ENCODE measurements at places on chromosomes 11 and 22.

DNA sequence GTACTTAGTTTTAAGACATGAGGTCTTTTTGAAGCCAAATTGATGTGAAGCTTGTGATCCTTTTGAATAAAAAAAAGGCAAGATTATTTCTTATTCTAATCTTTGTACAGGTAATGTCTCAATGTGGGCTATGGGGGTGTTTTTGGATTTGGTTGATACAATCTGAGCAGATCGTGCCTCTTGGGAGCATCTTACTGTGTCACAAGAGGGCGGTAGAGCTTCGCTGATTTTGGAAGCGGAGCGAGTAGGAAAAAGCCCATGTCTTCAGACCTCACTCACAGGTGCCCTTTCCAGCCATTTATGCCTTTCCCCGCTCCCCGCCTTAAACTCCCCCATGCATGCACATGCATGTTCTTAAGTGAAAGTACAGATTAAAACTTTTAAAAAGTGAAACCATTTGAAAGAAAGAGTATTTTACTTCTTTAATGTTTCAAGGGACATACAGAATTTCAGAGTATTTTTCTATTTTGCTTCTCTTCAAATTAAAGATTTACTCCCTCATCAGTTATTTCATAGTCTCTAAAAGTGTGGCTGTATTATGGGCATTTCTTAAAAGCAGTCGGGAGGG is 18.8 kb downstream of the DDX25 start:
- peak; percentile 66 for DNase-seq

DNA sequence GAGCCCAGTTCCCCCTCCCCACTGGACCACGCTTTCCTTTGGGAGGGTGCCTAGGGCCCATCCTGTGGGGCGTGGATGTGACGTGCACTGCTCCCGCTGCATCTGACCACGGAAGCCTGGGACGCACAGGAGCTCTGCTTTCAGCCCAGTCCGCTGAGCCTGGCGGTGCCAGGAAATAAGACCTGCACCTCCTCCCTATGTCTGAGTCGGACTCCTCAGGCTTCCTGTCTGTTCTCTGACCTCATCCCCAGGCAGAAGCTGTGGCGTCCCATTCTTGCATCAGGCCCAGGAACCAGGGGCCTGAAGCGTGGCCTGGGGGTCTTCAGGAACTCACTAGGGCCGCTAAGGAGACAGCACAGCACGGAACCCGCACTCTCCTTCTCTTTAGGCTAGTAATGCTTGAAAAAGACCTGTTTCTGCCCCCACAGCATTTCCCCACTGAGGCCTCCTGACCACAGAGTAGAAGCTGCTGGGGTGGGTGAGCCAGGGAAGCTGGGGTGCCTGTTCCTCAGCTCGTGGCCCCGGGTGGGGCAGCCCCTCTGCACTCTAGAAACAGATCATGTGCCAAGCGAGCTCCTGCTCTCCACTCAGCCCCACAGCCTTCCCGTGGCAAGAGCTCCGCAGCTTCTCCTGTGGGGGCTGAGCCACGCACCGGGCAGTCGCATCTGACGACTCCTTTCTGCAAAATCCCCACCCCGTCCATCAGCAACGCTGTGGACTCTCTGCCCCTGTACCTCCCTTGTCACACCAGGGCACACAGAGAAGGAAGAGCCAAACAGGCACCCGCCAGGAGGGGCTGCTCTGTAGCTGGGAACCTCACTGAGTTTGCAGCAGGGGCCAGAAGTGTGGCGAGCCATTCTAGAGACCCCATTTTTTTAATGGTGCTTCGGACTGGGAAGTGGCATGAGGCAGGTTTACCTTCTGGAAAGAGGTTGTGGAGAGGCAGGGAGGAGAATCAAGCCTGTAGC is 22.6 kb downstream of the MOV10L1 start:
- peak; percentile 64 for DNase-seq

- DNase-seq, result no peak
Measured at GRCh38 chr11:65814131-65814985, 19.4 kb upstream of the SNX32 start.

DNA sequence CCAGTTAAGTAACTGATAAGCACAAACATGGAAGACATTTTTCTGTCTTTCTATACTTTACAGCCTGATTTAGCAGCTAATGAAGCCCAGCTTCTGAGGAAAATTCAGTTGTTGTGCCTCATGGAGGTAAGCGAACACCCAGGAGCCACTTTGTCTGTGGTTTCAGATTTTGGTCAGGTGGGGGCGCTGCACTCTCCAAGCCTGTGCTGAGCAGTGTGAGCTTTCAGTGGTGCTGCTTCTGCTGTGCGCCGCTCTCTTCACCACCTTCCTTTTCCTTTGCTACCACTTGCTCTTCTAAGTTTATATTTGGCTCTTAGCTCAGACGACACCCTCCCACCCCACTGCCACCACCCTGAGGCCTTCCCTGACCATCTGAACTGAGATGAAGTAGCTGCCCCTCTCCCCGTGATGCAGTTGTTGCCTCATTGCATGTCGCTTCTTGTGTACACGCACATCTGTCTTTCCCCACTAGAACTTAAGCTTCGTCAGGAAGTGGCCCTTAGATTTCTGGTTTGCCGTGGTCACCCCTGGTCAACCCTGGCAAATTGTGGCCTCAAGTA is 14.0 kb downstream of the PSMD13 start:
- DNase-seq, result peak; percentile 52

DNA sequence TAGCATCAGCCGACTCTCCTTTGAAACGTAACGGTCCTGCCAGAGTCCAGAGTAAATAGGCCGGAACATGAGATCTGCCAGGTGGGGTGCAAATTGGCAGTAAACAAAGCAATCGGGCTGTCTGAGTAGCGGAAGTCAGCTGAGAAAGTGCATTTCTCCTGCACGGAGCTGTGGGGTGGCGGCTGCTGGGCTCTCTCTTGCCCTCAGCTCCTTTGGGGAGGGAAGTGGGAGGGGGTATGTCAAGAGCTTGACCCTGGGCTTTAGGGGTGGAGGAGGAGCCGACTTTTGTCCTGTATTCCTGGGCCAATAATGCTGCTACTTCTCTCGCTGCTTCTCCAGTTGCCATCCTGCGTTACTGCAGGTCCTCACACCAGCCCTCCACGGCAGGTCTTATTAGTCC is 11.6 kb downstream of the GRIK4 start:
- DNase-seq, result no peak

DNA sequence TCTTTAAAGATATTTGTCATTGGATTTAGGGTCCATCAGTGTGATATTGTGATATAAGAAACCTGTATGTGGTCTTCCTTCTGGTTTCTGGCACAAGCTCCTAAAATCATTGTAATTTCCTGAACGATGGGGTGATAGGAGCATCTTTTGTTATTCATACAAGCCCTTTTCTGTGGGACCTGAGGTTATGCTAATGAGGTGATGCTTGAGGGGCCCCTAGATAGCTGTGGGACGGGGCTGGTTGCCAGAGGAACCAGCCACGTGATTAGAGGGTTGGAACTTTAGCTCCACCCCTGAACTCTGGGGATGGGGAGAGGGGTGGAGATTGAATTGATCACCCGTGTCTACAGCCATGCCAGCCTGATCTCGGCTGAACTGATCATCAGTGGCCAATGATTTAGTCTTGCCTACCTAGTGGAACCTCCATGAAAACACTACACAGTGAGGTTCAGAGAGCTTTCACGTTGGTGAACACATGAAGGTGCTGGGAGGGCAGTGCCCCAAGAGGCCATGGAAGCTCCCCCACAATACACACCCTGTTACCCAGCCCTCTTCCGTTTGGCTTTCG is 62.8 kb downstream of the BCR start:
- DNase-seq, result no peak

DNA sequence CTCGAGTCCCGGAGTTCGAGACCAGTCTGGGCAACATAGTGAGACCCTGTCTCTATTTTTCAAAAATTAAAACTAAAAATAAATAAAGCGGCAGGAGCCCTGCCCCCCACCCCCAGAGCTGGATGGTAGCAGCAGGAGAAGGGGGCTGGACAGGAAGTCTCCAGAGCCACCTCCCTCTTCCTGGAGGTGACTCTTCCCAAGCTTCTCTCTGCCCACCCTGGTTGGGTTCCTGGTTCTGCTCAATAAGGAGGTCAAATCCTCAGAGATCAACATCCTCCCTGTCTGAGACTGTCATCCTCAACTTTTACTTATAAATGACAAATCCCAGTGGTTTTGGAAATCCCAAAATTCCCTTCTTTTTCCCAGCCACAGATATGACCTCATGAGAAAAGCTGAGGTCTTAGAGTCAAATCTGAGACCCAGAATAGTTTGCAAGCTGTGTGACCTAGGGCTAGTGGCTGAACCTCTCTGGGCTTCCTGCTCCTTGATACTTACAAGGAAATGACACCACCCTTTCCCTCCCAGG is 987 bp downstream of the C1QTNF6 start:
- peak; percentile 21 for DNase-seq

GRCh38 chr11:19912958-19913892 is 200.6 kb downstream of the NAV2 start:
- no peak for DNase-seq

- peak; percentile 94 for DNase-seq
Measured at GRCh38 chr11:72703267-72704008, 29.2 kb upstream of the PDE2A start.

Data from AG10803 (cell line).